Esophagus mucosa (tissue), 1 donor: ENCODE measurements at places on chromosomes 13 and 19. TPM values are rescaled to one million over a fixed set of nuclear protein-coding genes. Genes with fewer than 3 reads are reported as not detected.

- no peak for ATAC-seq
Measured at GRCh38 chr19:52992109-52993004, 21.4 kb upstream of the ERVV-1 start.

DNA sequence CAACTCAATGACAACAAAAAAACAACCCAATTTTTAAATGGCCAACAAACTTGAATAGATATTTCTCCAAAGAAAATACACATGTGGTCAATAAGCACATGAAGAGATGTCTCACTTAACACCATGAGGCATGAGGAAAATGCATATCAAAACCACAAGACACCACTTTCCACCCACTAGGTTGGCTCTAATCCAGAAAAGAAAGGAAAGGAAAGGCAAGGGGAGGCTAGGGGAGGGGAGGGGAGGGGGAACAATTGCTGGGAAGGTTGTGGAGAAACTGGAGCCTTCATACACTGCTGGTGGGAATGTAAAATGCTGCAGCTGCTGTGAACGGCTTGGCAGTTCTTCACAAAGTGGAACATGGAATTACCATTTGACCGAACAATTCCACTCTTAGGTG is 854.3 kb downstream of the UQCRFS1 start:
- ATAC-seq: no peak

DNA sequence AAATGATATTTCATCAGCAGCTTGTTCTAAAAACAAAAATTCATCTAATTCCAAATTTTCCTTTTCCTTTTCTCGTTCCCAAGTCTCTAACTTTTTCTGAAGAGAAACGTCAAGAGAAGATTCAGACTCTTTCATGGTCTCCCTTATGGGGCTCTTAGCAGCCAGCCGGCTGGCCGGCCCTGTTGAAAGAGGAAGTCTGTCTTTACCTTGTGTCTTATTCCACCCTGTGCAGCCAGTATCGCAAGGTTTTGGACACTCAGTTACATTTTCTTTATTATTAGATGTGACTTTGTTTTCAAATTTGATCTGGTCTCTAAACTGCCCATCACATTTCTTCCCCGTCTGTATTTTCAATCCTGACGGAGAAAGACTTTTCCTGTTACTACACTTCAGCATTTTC is 142.3 kb downstream of the RNF17 start:
- no peak for ATAC-seq

DNA sequence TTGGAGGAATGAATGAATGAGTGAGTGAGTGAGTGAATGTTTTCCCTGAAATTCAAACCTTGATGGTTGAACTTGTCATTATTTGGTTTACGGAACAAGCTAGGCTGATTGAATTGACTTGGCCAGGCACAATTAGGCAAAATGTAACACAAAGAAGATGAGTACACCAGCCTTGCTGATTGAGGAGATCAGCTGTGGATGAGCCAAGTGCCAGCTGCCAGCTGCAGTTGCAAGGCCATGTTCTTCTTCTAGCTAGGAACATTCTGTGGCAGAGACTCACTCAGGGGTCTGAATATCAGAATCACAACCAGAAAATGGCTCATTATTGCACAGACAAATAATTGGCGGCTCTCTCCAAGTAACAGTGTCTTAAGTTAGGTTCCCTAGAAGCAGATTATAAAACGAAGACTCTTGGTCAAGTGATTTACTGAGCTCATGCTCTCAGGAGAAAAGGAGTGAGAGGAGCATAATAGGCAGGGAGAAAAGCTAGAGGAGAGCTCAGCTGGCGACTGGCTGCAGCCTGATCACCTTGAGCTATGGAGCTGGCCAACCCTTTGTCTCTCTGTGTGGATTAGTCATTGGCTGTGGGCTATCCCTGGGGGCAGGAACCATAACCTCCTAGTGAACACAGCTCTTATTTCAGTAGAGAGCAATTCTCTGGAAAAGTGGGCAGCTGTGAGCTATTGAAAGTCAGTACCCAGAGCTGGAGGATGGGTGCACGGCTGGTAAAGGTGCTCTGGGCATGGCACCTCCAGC is 225.3 kb upstream of the SERP2 start:
- no peak for ATAC-seq

Gene ZNF90
- 0.96 TPM for total RNA-seq

Gene LYL1
- 1.4 TPM for total RNA-seq

Gene SLC17A7
- total RNA-seq: not detected

Gene LILRB2
- total RNA-seq: 0.84 TPM

Gene TMEM143
- 5.5 TPM for total RNA-seq

Gene SYNGR4
- not detected for total RNA-seq
